ENCODE measurements at places on chromosomes 16 and 17.
A peak's percentile ranks its signal among the peaks of the same experiment; 100 is the strongest.

GRCh38 chr16:23072084-23072599 lies 77.1 kb downstream of the USP31 start:
- DNase-seq: peak; percentile 24

- no peak for DNase-seq
Measured at GRCh38 chr16:86951831-86952598, 365.2 kb downstream of the C16orf95 start.

DNA sequence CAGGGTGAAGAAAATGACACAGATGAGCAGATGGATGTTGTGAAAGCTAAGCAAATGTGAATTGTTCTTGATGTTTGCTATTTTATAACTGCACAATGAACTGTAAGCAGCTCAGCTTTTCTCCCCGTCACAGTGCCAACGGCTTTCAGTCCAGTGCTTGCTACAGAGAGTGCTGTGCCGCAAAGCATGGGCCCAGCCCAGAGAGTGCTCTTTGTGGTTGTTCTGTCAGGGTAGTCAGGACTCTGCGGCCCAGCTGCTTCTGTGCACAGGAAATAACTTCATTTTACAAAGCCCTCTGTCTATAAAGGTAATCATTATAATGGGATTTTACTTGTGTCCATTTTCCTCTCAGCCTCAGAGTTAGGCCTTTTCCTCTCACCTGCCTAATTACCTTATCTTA lies 39.1 kb downstream of the CDRT15 start:
- DNase-seq: no peak

DNA sequence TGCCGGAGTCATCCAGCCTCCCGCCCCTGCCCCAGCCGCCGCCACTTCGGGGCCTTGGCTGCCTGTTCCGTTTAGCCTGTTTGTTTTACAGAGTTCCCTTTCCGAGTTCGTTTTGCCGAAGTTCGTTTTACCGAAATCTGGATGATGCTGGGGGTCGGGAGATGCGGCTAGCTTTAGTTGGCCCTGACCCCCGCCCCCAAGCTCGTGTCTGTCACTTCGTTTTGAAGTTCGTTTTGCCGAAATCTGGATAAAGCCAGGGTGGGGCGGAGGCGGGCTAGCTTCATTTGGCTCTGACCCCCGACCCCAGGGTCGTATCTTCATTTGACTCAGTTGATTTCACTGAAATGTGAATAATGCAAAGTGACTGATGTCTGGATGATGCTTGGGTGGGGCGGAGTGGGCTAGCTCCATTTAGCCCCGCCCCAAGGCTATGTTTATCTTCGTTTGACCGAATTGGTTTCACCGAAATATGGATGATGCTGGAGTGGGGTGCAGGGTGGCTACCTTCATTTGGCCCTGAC lies 591 bp downstream of the PSMD7 start:
- no peak for DNase-seq

GRCh38 chr16:675884-676564 lies 553 bp downstream of the RHBDL1 start:
- no peak for DNase-seq

- DNase-seq: no peak
Measured at GRCh38 chr17:2042390-2042847, 597 bp downstream of the OVCA2 start.

- DNase-seq: peak; percentile 28
Measured at GRCh38 chr17:82244413-82245133, 15.7 kb downstream of the SLC16A3 start.

DNA sequence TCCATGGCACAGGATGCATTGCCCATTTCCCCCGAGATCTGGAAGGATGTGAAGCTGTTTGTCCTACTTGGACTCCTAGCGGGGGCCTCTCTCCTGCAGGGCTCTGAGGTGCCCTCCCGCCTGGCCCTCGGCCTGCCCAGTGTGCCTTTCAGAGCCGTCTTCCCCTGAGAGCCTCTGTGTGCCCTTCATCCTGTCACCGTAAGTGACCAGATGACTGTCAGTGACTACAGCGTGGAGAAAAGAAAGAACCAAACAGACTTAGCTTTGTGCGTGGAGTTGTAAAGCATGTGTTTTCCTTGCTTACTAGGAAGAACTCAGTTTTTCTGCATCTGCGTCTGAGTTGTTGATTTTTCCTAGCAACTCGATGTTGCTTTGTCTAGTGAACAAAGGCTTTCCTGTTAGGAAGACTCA lies 56.1 kb downstream of the BANP start:
- DNase-seq: peak; percentile 62

DNA sequence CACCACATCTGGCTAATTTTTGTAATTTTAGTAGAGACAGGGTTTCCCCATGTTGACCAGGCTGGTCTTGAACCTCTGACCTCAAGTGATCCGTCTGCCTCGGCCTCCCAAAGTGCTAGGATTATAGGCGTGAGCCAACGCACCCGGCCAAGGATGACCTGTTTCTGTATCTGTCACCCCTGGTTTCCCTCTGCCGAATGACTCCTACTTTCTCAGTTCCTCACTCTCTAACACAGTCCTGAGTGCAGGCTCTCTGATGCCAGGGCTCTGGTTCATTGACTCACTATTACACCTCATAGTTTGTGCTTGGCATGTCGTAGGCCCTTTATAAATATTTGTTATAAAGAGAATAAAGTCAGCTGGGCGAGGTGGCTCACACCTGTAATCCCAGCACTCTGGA lies 10.7 kb upstream of the PRPF8 start:
- DNase-seq: no peak

DNA sequence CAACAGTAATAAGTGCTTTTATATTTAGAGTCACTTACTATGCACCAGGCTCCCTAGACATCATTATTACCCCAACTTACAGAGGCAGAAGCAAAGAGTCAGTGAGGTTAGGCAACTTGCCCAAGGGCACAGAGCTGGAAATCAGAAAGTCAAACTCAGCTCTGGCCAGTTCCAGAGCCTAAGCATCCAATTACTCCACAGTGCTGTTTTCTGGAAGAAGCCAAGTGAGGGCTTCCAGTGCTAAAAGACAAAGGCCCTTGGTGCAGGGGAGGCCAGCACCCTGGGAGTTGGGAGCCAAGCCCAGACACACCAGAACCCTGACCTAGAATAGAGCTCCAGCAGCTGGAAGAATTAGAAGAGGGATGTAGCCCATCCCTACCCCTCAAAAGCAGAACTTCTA lies 40.2 kb downstream of the C17orf67 start:
- peak; percentile 8 for DNase-seq

- no peak for DNase-seq
Measured at GRCh38 chr17:75009139-75009724, 3.2 kb upstream of the MRPL58 start.

DNA sequence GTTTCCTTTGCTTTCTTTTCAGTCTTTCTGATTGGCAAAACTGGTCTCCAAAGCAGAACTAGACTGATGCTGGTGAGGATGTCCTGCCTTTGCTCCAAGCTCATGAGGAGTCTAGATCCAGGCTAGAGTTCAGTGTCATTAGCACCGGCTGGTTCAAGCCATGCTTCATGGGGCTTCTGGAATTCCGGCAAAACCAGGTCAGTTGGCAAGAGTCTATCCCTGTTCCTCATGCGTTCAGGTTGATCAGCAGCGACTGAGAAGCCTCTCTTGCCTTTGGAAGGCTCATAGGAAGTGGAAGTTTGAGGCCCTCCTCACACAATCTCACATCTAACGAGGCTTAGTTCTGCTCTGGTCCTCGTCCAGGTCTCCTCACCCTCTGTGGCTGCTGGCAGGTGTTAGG lies 194.3 kb downstream of the HS3ST3A1 start:
- no peak for DNase-seq

GRCh38 chr16:28038409-28038808 lies 25.1 kb downstream of the GSG1L start:
- no peak for DNase-seq

- DNase-seq: peak; percentile 24
Measured at GRCh38 chr16:88784074-88784855, 755 bp downstream of the PIEZO1 start.

GRCh38 chr16:52740333-52740732 lies 193.4 kb upstream of the TOX3 start:
- DNase-seq: no peak

DNA sequence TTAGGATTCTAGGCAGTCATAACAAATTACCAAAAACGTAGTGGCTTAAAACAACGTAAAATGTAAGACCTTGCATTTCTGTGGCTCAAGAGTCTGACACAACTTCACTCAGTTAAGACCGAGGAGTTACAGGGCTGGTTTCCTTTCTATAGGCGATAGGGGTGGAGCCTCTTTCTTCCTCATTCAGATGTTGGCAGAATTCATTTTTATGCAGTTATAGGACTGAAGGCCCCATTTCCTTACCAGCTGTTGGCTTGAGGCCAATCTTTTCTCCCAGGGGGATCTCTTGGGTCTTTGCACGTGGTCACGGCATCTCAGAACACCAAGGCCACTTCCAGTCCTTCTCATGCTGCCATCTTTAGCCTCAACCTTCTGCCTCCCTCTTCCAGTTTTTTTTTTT lies 145.2 kb downstream of the KCNJ2 start:
- no peak for DNase-seq

- no peak for DNase-seq
Measured at GRCh38 chr16:86496262-86496928, 13.9 kb upstream of the FOXF1 start.

DNA sequence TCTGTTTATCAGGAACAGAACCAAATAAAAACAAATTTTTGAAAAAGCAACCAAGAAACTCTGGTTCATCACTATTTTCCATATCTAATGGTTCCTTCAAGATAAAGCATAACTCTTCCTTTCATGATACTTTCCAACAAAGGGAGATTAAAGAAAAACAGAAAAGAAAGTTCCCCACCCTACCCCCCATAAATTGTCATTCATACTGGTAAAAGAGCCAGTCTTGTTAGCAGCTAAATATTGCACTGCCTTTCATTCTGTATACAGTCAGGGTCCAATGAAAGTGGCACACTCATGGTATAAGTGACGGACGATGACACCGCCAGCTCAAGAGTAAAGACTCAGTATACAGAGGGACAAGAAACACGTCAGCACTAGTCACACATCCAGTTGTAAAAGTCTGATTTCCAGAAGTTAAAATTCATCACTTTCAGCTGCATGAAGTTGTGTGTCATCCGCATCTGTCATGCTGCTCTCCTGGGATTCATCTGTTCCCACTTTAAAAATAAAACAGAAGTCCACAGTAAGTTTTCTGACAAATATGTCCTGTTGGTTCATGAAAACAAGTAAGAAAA lies 68.5 kb downstream of the CDC27 start:
- no peak for DNase-seq

- DNase-seq: no peak
Measured at GRCh38 chr16:85104147-85104546, 8.1 kb downstream of the CIBAR2 start.

- DNase-seq: no peak
Measured at GRCh38 chr17:40980117-40980516, 4.0 kb downstream of the KRT40 start.

- DNase-seq: peak; percentile 28
Measured at GRCh38 chr16:88789594-88789993, 4.6 kb upstream of the PIEZO1 start.
